ENCODE measurements at places on chromosomes 6 and 20.
A peak's percentile ranks its signal among the peaks of the same experiment; 100 is the strongest.

DNA sequence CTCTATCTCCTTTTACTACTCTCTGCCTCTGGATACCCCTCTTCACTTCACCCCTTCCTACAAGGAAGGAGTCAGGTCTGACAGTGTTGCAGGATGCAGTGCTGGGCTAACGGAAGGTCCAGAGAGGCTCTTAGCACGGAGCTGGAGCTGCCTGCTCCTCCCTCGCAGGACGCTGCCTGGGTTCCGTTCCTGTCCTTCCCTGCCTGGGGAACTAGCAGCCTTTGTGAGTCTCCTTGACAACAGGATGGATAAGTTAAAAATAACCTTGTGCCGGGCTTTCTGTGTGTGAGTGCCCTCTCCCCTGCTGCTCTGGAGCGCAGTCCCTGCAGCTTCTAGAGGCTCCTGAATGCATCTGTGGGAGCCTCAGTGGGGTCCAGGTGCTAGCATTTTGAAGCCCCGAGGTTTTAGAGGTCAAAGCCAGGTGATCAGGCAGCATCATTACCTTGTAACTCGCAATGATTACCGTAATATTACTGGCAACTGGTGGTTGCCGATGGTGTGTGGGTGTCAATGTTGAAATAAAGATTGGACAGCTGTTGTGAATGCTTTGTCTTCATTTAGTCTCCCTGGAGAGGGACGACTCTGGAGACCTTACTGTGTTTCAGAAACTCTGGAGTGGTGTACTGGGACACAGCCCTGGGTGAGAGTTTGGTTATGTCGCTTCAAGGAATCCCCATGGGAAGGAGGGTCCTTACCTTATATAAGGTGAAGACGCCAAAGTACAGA, 44.4 kb downstream of the CDS2 start:
- DNase-seq: no peak

- DNase-seq: no peak
Measured at GRCh38 chr6:151566557-151566956, 72.7 kb downstream of the CCDC170 start.

- DNase-seq: peak; percentile 16
Measured at GRCh38 chr6:56004426-56004825, 129.0 kb upstream of the BMP5 start.

DNA sequence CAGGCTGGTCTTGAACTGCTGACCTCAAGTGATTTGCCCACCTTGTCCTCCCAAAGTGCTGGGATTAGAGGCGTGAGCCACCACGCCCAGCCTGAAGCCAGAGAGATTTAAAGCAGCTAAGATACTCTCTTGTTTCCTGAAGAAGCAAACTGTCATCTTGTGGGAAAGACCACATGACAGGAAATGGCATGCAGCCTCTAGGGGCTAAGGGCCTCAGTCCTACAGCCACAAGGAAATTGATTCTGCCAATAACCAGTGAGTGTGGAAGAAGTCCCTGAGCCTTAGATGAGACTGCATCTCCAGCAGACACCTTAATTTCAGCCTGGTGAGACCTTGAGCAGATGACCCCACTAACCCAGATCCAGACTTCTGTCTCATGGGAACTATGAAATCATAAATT, 40.9 kb downstream of the KIZ start:
- peak; percentile 48 for DNase-seq
